ENCODE measurements at places on chromosomes 3 and 15. TPM values are rescaled to one million over a fixed set of nuclear protein-coding genes. Genes with fewer than 3 reads are reported as not detected.

The CPNE9 gene
- polyA plus RNA-seq, result 12.5 TPM

The WNT5A gene
- 9.9 TPM for polyA plus RNA-seq

The RTP3 gene
- polyA plus RNA-seq, result not detected

The NME9 gene
- 6.2 TPM for polyA plus RNA-seq

The LRRC15 gene
- polyA plus RNA-seq, result not detected

The EXD1 gene
- polyA plus RNA-seq, result 0.78 TPM

The ALDH1A3 gene
- polyA plus RNA-seq, result 37.4 TPM

The SPATA12 gene
- polyA plus RNA-seq, result not detected

The CFAP92 gene
- polyA plus RNA-seq, result 0.34 TPM

The DBR1 gene
- 7.7 TPM for polyA plus RNA-seq

The BDH1 gene
- 9.7 TPM for polyA plus RNA-seq

The NR1I2 gene
- 0.31 TPM for polyA plus RNA-seq

The GP5 gene
- polyA plus RNA-seq, result not detected

The UTS2B gene
- 4.6 TPM for polyA plus RNA-seq

The TTLL13 gene
- 0.31 TPM for polyA plus RNA-seq

The P2RY13 gene
- polyA plus RNA-seq, result 0.69 TPM

The UBA3 gene
- 110 TPM for polyA plus RNA-seq

The PCLAF gene
- polyA plus RNA-seq, result 2.1 TPM

The MCTP2 gene
- polyA plus RNA-seq, result 0.07 TPM

The CAMK1 gene
- polyA plus RNA-seq, result 13.7 TPM

The STRA6 gene
- not detected for polyA plus RNA-seq

The EFCC1 gene
- not detected for polyA plus RNA-seq

The ERICH6 gene
- polyA plus RNA-seq, result not detected

The THUMPD3 gene
- polyA plus RNA-seq, result 65.2 TPM

The NDN gene
- 23.8 TPM for polyA plus RNA-seq

The WWTR1 gene
- polyA plus RNA-seq, result 4.8 TPM

The MUC13 gene
- polyA plus RNA-seq, result not detected

The RGMA gene
- polyA plus RNA-seq, result 0.31 TPM

The SLC9C1 gene
- not detected for polyA plus RNA-seq

The NAA50 gene
- 40.3 TPM for polyA plus RNA-seq

The CD80 gene
- 4.7 TPM for polyA plus RNA-seq

The SH2D7 gene
- polyA plus RNA-seq, result not detected

The FBLN2 gene
- 1.2 TPM for polyA plus RNA-seq

The ADAMTS9 gene
- not detected for polyA plus RNA-seq

The GPR160 gene
- 0.16 TPM for polyA plus RNA-seq

The HYKK gene
- polyA plus RNA-seq, result 15.1 TPM

The RIOX2 gene
- polyA plus RNA-seq, result 46.7 TPM

Measured in Purkinje cell (primary cell).